ENCODE measurements at places on chromosomes 5 and 9.
A peak's percentile ranks its signal among the peaks of the same experiment; 100 is the strongest.

- DNase-seq = no peak
Measured at GRCh38 chr9:87883990-87884389, 1.3 kb downstream of the SPATA31E1 start.

GRCh38 chr5:30104872-30105596 is 1088.5 kb upstream of the CDH6 start:
- no peak for DNase-seq

- DNase-seq = peak; percentile 52
Measured at GRCh38 chr9:128124873-128125579, 2.5 kb downstream of the PTGES2 start.

GRCh38 chr5:94808497-94808896 is 190.0 kb downstream of the SLF1 start:
- DNase-seq = no peak

DNA sequence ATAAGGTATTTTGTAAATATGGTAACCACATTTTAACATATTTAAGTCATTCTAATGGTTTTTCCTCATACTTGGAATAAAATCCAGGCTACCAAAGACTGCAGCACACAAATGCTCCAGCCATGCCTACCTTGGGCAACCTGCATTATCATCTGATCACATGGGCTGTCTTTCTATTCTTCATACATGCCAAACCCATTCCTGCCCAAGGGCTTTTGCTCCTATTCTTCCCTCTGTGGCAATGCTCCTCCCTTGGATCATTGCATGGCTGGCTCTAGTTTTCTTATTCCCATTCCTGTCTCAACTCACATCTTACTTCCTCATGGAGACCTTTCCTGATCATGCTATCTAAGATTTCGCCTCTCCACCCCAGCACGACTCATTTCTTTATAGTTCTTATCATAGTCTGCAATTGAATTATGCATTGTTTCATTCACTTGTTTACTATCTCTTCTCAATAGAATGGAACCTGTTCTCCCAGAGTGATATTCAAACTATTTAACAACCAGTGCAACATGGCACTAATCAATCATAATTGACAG is 54.9 kb upstream of the C5orf46 start:
- DNase-seq = no peak

- no peak for DNase-seq
Measured at GRCh38 chr5:21221616-21222015, 1233.6 kb upstream of the CDH18 start.

GRCh38 chr9:99725852-99726251 is 95.8 kb upstream of the NR4A3 start:
- no peak for DNase-seq

- no peak for DNase-seq
Measured at GRCh38 chr5:176541338-176542134, 4.3 kb upstream of the RNF44 start.

- no peak for DNase-seq
Measured at GRCh38 chr9:18969128-18969527, 63.9 kb downstream of the SAXO1 start.

GRCh38 chr5:167513381-167513780 is 778.1 kb upstream of the WWC1 start:
- no peak for DNase-seq

GRCh38 chr5:11596185-11596584 is 308.1 kb downstream of the CTNND2 start:
- no peak for DNase-seq

DNA sequence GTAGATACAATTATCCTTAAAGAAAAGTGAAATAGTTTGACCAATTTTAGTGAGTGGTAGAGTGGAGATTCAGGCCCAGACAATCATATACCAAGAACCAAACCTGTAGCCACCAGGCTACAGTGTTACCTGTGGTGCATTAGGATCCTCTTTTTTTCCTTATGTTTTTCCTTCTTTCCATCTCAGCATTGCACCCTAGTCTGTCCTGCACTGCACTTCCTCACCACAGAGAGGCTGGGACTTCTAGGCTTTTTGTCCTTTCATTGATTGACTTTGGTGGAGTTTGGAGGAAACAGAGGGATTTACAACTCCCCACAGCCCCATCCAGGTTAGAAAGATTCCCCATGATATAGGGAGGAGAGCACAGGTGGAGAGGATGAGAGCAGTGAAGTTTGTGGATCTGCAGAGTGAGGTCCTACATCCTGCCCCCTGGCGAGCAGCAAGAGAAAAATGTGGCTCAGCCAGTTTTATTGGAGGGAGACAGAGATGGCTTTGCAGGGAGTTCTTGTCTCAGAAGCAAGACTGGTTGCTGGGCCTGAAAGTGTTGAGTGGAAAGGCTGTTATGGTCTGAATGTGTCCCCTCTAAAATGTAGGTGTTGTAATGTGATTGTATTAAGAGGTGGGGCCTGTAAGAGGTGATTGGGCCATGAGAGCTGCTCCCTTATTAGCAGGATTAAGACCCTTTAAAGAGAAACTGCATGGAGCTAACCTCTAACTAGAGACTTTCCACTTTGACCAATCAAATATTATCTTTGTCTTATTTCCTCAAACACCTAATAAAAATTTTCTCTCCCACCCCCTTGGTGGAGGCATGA is 36.2 kb downstream of the KIF4B start:
- DNase-seq = no peak

DNA sequence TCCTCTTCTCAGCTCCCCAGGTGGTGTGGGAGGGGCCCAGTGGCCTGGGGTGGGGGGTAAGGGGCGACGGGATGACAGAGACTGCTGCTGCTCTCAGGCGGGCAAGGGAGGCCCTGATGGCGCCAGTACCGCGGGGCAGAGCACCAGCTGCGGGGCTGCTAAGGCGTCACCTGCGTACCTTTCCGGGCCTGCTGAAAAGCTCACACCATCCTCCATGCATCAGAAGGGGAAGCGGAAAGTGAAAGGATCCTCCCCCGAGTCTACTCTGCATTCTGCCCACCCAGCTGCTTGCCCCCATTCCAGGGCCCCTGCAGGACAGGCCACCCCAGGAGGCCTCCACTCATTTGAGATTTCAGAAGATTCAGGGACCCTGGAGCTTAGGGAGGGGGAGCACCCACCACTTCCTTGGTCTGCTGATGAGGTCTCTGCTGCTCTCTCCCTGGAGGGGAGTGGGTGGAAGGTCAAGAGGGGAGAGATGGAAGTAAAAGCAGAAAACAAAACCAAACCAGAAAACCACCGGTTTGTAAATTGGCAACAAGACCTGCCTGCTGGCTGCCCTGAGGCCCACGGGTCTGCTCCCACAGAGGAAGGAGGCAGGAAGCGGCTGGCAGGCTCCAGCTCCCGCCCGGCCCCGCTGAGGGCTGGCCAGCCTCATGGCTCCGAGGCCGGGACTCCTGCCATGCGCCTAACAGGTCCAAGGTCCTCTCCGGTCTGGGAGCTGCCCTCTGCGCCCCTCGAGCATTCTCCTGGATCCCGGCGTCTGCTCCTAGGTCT is 33.6 kb downstream of the PRRT1B start:
- no peak for DNase-seq

DNA sequence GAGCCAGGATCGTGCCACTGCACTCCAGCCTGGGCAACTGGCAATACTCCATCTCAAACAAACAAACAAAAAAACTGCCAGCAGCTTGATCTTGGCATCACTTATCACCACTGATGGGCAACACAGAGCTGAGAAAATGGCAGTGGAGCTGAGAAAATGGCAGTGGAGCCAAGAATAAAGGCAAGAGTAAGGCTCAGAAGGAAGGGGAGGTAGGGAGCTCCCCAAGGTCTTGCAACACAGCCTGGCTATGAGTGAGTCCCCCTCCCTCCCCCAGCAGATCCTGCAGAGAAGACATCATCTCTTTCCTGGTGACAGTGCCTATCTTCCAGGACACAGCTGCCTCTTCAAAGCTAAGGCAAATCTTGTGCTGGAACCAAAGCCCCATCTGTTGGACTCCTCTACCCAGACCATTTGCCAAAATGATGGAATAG is 70.3 kb downstream of the UGCG start:
- peak; percentile 66 for DNase-seq

DNA sequence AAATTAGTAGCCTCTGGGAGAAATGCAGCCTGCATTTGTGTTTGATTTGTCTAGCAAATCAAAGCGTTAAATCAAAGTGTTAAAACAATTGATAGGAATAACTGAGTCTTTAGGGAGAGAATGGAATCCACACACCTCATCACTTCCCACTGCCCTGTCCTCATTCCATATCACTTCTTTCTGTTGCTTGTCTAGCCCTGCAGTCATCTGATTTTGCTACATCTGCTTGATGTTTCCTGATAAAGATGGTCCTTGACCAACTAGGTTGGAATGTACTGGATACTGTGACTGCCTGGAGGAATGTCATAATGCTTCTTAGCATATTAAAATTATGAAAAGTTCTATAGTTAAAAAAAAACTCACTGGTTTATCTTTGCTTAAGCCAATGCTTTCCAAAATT is 119.9 kb downstream of the DOCK2 start:
- DNase-seq = peak; percentile 66
